ENCODE measurements at places on chromosomes 1 and 21. TPM values are rescaled to one million over a fixed set of nuclear protein-coding genes. Genes with fewer than 3 reads are reported as not detected.

The OXCT2 gene
- 1.1 TPM for total RNA-seq

The OR10J1 gene
- total RNA-seq = not detected

The CREG1 gene
- total RNA-seq = 219 TPM

The CKS1B gene
- total RNA-seq = 305 TPM

The TRIM67 gene
- 1.3 TPM for total RNA-seq

The SEC16B gene
- 25.5 TPM for total RNA-seq

The FHAD1 gene
- 1.2 TPM for total RNA-seq

The GJC2 gene
- not detected for total RNA-seq

The SFN gene
- 211 TPM for total RNA-seq

The GLIS1 gene
- total RNA-seq = 0.03 TPM

The FGR gene
- not detected for total RNA-seq

The IL23R gene
- not detected for total RNA-seq

The TFB2M gene
- 8.0 TPM for total RNA-seq

The TEX50 gene
- not detected for total RNA-seq

The INAVA gene
- 48.7 TPM for total RNA-seq

The VHLL gene
- total RNA-seq = not detected

The CRYBG2 gene
- total RNA-seq = not detected

The NBPF20 gene
- total RNA-seq = 0.61 TPM

The GSTM1 gene
- not detected for total RNA-seq

The SPRR2F gene
- total RNA-seq = not detected

The BRDT gene
- not detected for total RNA-seq

The TMEM39B gene
- 7.0 TPM for total RNA-seq

The ASTN1 gene
- 4.1 TPM for total RNA-seq

The GAS5 gene
- 209 TPM for total RNA-seq

The PCAT6 gene
- not detected for total RNA-seq

All from Caki2 (cell line).